ENCODE measurements at places on chromosomes 4 and X. TPM values are rescaled to one million over a fixed set of nuclear protein-coding genes. Genes with fewer than 3 reads are reported as not detected.

- no peak overlapping the region for H3K4me3 ChIP-seq
- H3K27ac ChIP-seq, result no peak overlapping the region
- DNase-seq, result no peak
- no peaks in the 10 kb centered on the region for H3K36me3 ChIP-seq
- H3K4me1 ChIP-seq, result peaks cover 34% of the 10 kb centered on the region
Measured at GRCh38 chr4:3304831-3305609, 12.2 kb downstream of the RGS12 start.

- no peak overlapping the region for H3K4me3 ChIP-seq
- no peaks in the 10 kb centered on the region for H3K27me3 ChIP-seq
- no peak overlapping the region for H3K27ac ChIP-seq
Measured at GRCh38 chrX:40573763-40574162, 7.0 kb upstream of the ATP6AP2 start.

GRCh38 chrX:47156611-47157520 is 11.8 kb downstream of the RBM10 start:
- DNase-seq, result no peak
- peaks cover 22% of the 10 kb centered on the region for H3K36me3 ChIP-seq
- H3K27me3 ChIP-seq, result no peaks in the 10 kb centered on the region
- no peak overlapping the region for H3K27ac ChIP-seq

The FMR1 gene
- 37.3 TPM for total RNA-seq

- no peaks in the 10 kb centered on the region for H3K4me1 ChIP-seq
- DNase-seq, result no peak
- no peaks in the 10 kb centered on the region for H3K27me3 ChIP-seq
- H3K4me3 ChIP-seq, result no peak overlapping the region
Measured at GRCh38 chrX:25755194-25755593, 382.9 kb upstream of the MAGEB18 start.

The RBM41 gene
- 16.2 TPM for total RNA-seq

DNA sequence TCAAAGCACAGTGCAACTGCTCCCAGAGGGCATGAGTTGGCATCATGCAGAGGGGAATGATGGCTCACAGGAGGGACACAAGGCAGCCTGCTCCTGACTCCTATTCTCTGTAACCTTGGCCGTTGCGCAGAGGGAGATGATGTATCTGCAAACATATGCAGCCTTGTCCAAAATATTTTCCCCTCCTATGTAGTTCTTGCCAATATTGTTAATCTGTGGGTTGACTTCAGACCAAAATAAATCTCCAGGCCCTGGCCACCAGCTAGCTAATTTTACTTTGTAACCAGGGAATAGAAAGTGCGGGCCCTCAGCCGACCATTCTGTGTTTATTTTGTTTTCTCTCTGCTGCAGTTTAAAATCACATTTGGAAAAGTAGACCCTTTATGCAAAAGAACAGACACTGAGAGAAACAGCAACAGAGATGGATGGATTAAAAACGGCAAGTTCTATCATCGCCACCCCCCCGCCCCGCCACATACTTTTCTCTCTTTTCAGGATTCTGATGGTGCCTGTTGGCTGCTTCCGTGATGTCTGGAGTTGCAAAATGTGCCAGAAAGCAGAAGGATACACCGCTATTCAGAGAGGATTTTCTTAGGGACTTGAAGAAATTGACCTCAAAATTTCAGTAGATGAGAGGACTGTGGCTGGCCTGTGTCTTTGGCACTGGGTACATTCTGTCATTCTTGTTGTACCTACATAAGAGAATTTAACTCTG is 185.3 kb upstream of the BCOR start:
- peaks cover 20% of the 10 kb centered on the region for H3K4me1 ChIP-seq
- H3K36me3 ChIP-seq, result peaks cover 2% of the 10 kb centered on the region
- H3K27me3 ChIP-seq, result peaks cover 9% of the 10 kb centered on the region
- no peak overlapping the region for H3K4me3 ChIP-seq

DNA sequence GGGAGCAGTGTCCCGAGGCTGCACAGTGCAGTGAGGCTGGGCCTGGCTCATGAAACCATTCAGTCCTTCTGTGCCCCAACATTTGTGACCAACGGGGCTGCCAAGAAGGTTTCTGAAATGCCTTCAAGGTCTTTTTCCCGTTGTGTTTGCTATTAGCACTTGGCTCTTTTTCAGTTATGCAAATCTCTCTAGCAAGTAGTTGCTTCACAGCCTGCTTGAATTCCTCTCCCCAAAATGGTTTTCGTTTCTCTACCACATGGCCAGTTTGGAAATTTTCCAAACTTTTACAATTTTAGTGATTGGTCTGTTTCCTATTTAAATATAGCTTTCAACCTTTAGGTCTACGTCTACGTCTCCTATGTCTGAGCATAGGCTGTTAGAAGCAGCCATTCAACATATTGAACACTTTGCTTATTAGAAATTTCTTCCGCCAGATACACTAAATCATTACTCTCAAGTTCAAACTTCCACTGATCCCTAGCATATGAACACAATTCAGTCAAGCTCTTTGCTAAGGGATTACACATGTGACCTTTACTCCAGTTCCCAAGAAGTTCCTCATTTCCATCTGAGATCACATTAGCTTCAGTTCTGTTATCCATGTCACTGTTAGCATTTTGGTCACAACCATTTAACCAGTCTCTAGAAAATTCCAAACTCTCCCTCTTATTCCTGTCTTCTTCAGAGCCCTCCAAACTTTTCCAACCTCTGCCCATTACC is 901.8 kb downstream of the GLUD2 start:
- no peaks in the 10 kb centered on the region for H3K4me1 ChIP-seq
- no peak overlapping the region for H3K4me3 ChIP-seq
- no peak for DNase-seq
- no peak overlapping the region for H3K27ac ChIP-seq

The AADAT gene
- total RNA-seq, result not detected

- H3K27ac ChIP-seq, result no peak overlapping the region
- H3K4me3 ChIP-seq, result no peak overlapping the region
- no peaks in the 10 kb centered on the region for H3K36me3 ChIP-seq
- H3K27me3 ChIP-seq, result peaks cover 12% of the 10 kb centered on the region
- DNase-seq, result no peak
Measured at GRCh38 chr4:177391953-177392352, 50.3 kb downstream of the AGA start.

The PGAM4 gene
- 0.79 TPM for total RNA-seq

GRCh38 chrX:40122487-40122886 is 24.7 kb upstream of the BCOR start:
- H3K36me3 ChIP-seq, result peaks cover 2% of the 10 kb centered on the region
- no peak overlapping the region for H3K27ac ChIP-seq
- peaks cover 6% of the 10 kb centered on the region for H3K4me1 ChIP-seq
- no peak for DNase-seq
- H3K4me3 ChIP-seq, result no peak overlapping the region

GRCh38 chr4:28227764-28228163 is 1367.1 kb downstream of the STIM2 start:
- DNase-seq, result no peak
- no peaks in the 10 kb centered on the region for H3K4me1 ChIP-seq
- no peaks in the 10 kb centered on the region for H3K27me3 ChIP-seq
- H3K27ac ChIP-seq, result no peak overlapping the region

- no peaks in the 10 kb centered on the region for H3K4me1 ChIP-seq
- H3K4me3 ChIP-seq, result no peak overlapping the region
- H3K27me3 ChIP-seq, result no peaks in the 10 kb centered on the region
- no peaks in the 10 kb centered on the region for H3K36me3 ChIP-seq
Measured at GRCh38 chr4:85793233-85793585, 318.3 kb downstream of the ARHGAP24 start.

DNA sequence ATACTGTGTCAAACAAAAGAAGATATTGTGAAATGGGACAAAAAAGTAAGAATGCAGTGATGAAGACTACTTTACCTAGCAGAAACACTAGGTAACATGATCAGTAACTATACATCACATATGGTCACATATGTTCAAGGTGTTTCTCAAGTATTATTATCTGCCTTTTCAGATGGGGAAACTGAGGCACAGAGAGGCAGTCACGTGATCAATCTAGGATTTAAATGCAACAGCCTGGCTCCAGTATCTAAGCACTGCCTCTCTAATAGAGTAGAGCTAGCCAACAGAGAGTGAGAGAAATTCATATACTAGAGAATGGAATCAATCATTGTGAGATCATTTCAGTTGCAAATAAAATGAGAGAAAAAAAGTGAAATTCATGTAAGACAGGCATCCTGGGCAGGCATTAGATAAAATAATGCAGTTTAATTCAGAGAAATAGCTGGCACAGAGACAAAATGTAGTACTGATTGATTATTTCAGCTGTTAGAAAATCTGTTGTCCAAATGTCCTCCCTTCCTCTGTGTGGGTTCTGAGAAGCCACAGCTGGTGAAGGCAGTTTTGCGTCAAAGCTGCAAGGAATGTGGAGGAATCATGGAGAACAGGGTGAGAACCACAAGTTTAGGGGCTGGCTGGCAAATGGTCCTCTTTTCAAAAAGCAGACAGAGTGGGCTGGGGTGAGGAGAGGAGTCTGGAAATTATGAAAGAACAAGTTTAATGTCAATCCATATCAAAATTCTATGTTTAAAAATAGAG is 26.0 kb downstream of the SMIM43 start:
- no peaks in the 10 kb centered on the region for H3K36me3 ChIP-seq
- peaks cover 36% of the 10 kb centered on the region for H3K27me3 ChIP-seq
- no peak overlapping the region for H3K4me3 ChIP-seq
- no peaks in the 10 kb centered on the region for H3K4me1 ChIP-seq

- no peak overlapping the region for H3K27ac ChIP-seq
- no peak for DNase-seq
- H3K36me3 ChIP-seq, result no peaks in the 10 kb centered on the region
- H3K4me3 ChIP-seq, result no peak overlapping the region
- no peaks in the 10 kb centered on the region for H3K4me1 ChIP-seq
- no peaks in the 10 kb centered on the region for H3K27me3 ChIP-seq
Measured at GRCh38 chr4:87749883-87750282, 49.5 kb upstream of the IBSP start.

The ASB12 gene
- not detected for total RNA-seq

GRCh38 chrX:40063555-40063954 is 34.2 kb downstream of the BCOR start:
- no peak overlapping the region for H3K4me3 ChIP-seq
- no peaks in the 10 kb centered on the region for H3K27me3 ChIP-seq
- peaks cover 46% of the 10 kb centered on the region for H3K36me3 ChIP-seq
- H3K27ac ChIP-seq, result no peak overlapping the region
- H3K4me1 ChIP-seq, result peaks cover 43% of the 10 kb centered on the region
- DNase-seq, result no peak

The CD38 gene
- 89.6 TPM for total RNA-seq

Data from activated CD4-positive, alpha-beta T cell treated with anti-CD3 and anti-CD28 coated beads, Interleukin-2, amount 10 ng/mL, durations not matched to agents 24 days and 14 days (primary cell).